Stimulated activated CD4-positive, alpha-beta T cell treated with anti-CD3 and anti-CD28 coated beads, TNF-alpha, amount 100 ng/mL, for 4 hours (primary cell): ENCODE measurements at places on chromosomes 16 and 17.

DNA sequence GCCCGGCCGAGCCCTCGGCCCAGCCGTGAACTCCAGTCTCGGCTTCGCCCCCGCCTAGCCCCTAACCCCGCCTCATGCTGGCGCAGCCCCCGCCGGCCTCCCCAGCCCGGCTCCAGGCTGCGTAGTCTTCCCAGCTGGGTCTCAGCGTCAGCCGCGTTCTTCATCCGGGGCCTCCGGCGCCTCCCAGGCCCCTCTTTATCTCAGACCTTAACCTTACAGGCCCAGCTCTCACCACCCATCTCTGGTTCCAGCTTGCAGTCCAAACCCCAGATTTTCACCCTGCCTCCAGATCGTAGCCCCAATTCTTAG, at the start of gene PROCA1:
TSS of gene PROCA1 (minus strand) at position 166 of the 309 bp plus-strand sequence. CDS start 228 bp downstream, outside the sequence.
- no peak for DNase-seq

- no peak for DNase-seq
Measured at GRCh38 chr17:28849281-28849680, 5.5 kb upstream of the ERAL1 start.

- DNase-seq = no peak
Measured at GRCh38 chr16:89572073-89572484, 3.5 kb upstream of the CPNE7 start.

DNA sequence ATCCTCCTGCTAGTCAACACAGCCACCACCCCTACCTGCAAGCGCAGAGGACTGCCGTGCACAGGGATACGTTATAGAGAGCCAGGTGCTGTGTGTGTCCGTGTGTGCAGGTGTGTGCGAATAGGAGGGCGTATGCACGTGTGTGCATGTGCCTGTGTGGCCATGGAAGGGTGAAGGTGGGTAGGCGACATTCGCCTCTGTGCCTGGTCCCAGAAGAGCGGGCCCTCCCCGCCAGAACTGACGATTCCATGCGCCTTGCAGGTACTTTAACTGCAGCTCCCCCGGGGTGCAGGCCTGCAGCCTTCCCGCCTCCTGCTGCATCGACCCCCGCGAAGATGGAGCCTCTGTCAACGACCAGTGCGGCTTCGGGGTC, 8.7 kb downstream of the PDE6G start:
- no peak for DNase-seq

- DNase-seq = peak; percentile 49
Measured at GRCh38 chr17:78130437-78131101, at the start of gene TMC8. Gene TMC8, plus strand, starts transcription at chr17:78130771. Its CDS starts 818 bp downstream, at chr17:78131589.

DNA sequence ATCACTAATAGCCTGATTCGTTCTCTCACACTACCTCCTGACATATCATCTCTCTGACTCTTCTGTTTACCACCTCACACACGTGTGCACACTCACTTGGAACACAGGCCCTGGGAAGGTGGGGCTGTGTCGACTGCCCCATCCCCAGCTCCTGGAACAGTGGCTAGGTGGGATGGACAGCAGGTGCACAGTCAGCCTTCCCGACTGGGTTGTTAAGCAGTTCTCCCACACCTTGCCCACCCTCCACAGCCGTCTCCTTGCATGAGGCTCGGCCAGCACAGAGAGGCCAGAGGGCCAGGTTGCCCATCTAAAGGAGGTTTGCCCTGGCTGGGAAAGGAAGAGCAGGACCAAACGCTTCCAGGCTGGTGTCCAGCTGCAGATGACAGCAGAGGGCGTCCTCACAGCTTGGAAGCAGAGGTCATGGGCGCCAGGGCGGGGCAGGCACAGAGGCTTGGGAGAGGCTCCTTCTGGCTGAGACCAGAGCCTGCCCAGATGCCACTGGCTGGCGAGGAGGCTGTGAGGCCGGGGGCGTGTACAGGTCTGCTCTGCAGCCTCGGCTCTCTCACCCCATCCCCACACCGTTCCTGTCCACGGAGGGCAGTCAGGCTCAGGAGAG, 92.8 kb downstream of the AMFR start:
- no peak for DNase-seq

DNA sequence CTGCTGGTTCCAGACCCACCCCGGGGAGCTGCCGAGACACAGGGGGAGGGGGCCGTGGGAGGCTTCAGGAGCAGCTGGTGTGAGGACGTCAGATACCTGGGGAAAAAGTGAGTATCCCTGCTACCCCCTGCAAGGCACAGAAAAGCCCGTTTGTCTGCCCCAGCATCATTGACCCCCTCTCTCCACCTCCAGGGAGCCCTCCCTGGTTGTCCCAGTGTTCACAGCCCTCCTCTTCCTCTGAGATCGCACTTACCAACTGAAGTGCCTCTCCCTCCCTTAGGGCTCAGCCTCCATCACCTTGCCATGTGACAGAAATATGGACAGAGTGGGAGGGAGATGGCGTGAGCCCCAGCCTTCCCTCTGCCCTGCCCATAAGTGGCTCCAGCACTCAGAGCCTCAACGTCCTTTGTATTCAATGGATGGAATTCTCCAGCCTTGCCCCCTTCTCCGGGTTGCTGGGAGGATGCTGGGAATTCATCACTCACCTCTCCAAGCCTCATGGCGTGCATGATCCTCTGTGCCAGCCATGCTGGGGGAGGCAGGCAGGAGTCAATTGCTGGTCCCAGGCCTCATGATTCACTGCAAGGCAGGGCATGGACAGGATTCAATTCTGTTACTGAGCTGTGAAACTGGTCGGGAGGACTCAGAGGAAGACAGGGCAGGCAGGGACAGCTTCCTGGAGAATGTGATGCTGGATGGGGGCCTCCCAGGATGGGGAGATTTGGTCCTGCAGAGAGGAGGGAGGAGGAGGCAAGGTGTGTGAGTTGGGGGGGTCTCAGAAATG, 14.6 kb downstream of the SPNS3 start:
- DNase-seq = no peak

- DNase-seq = no peak
Measured at GRCh38 chr16:83270061-83270460, 537.7 kb upstream of the HSBP1 start.

GRCh38 chr17:65557349-65558310, 3.8 kb downstream of the AXIN2 start:
- DNase-seq = no peak

DNA sequence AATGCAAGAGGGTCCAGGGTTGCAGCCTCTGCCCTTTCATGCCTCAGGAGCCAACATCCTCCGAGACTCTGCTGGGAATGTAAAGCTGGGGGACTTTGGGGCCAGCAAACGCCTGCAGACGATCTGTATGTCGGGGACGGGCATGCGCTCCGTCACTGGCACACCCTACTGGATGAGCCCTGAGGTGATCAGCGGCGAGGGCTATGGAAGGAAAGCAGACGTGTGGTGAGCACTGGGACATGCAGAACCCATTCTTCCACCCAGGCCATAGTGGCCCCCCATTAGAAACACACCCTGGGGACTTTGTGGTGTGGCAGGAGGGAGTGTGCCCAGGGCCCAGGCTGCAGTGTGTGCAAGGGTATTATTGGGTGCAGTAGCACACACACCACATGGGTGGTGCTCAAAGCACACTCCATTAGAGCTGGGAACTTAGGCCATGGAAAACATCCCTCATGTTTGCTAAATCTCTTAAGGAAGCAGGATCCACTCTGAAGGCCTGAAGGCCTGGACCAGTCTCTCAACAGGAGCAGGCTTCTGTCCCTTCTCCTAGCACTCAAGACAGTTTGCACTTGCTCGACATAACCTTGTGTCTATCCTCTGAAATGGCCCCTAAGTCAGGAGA, 7.6 kb downstream of the LIMD2 start:
- no peak for DNase-seq

DNA sequence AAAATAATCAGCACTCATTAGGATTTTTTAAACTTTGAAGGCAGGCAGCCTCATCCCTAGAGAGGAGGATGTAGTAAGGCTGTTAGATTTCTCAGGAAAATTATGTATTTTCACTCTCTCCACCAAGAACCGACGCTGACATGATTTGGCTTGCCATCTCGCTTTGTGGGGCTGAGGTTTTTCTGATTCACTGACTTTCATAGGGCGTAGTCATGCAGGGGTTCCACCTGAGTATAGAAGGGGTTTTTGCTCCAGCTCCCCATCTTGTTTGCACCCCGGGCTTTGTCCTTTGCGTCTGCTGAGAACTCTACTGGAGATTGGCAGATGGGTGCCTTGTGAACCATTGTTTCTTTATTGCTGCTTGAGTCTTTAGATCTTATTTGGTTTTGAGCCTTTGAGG, 20.2 kb downstream of the TOM1L1 start:
- DNase-seq = no peak

- no peak for DNase-seq
Measured at GRCh38 chr16:74291577-74292208, 4.9 kb upstream of the PSMD7 start.

DNA sequence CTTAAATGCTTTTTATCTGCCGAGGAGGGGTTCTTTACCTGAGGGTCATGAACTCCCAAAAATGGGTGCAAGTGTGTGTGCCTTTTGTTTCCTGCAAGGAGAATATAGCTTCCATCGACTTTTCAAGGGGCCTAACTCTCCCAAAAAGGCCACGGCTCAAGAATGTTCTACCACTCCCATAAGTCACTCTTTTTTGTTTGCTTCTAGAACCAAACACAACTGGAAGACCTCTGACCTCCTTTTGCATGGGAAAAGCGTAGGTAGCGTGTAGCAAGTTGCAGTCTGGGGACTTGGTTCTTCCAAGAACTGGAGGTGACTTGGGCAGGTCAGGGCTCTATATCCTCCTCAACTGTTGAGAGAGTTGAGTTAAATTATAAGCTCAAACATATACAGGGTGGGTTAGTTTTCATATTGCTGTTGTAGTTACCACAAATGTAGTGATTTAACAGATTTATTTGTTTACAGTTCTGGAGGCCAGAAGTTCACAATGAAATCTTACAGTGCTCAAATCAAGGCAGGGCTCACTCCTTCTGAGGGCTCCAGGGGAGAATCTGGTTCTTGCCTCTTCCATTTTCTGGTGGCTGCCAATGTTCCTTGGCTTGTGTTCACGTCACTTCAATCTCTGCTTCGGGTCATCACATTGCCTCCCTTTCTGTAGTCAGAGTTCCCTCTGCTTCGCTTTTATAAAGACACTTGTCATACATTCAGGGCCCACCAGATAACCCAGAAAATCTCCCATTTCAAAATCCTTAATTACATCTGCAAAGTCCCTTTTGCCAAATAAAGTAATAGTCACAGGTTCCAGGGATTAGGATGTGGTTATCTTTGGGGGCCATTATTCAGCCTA, 1.4 kb downstream of the TMEM97 start:
- no peak for DNase-seq

DNA sequence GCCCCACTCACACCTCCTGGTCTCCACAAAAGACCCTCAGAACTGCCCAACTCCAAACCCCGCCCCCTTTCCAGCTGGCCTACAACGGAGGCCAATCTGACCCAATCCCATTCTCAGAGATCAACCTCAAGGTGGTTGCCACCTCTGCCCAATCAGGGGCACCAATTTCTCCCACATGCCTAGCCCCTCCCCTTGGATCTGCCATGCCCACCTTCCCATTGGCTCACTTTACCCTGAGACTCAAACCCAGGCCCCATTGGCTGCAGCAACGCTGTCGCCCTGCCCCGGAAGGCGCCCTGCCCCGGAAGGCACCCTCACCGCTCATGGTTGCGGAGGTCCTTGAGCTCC, 10.6 kb downstream of the ZNF668 start:
- no peak for DNase-seq

- DNase-seq = peak; percentile 61
Measured at GRCh38 chr17:77319211-77320043, 178.7 kb downstream of the SEC14L1 start.

GRCh38 chr17:51319186-51319585, 58.8 kb downstream of the UTP18 start:
- DNase-seq = no peak

- DNase-seq = no peak
Measured at GRCh38 chr16:71854369-71854948, 8.7 kb downstream of the ATXN1L start.
